SW 1271 (cell line): ENCODE measurements at places on chromosomes 7 and 10.

DNA sequence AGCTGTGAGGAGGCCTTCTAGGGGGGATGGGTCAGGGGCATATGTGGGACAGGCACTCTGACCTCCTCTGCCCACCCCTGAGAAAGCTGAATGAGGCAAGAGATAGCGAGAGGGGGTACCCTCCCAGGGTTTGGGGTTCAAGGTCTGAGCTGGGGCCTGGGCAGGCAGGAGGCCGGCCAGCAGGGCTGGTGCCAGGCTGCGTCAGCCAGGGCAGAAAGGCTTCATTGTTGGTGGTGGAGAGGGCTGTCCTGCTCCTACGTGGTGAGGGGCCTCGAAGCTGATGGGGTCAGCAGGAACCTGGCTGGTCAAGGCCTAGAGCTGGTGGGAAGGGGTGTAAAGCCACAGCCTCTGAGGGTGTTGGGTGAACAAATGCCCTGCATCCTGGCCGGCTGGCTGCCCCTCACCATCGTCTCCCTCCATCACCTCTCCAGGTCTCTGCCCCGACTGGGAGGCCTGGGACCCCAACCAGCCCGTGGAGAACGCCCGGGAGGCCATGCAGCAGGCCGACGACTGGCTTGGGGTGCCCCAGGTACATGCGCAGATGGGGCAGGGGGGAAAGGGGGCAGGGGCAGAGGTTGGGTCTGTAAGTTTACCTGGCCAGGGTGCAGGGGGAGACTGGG lies 6.6 kb downstream of the FLNC start:
- no peak for DNase-seq

- no peak for DNase-seq
These were observed 70.9 kb downstream of the MYL10 start for GRCh38 chr7:101557978-101558741.

GRCh38 chr7:12054830-12055229 lies 156.3 kb upstream of the TMEM106B start:
- DNase-seq, result no peak

DNA sequence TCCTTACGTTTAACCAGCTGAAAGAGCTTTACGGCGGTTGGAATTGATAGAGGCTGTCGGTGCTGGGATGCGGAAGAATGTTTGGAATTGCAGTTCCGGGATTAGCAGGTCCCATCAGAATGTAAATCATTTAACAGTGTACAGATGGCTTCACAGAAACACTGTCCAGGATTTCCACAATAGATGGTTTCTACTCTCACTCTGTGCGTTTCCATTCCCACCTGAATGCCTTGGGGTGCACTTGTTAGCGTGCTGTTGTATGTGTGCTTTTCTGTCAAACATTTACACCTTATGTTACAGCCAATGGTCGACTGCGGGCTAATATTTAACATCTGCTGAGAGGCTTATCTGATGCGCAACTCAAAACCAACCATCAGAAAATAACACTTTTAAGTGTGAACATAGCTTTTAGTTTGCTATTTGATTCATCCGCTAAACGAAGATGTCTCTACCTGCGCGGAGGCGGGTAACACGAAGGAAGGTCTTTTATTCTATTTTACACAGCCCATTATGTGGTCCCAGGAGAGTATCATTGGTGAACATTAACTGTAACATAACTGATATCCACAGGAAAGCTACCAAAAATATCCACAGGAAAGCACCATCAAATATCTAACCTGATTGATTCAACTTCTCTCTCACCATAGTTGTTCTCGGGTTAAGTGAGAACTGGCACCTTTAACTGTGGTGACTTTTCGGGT lies 179.0 kb downstream of the PRPF18 start:
- DNase-seq, result no peak

DNA sequence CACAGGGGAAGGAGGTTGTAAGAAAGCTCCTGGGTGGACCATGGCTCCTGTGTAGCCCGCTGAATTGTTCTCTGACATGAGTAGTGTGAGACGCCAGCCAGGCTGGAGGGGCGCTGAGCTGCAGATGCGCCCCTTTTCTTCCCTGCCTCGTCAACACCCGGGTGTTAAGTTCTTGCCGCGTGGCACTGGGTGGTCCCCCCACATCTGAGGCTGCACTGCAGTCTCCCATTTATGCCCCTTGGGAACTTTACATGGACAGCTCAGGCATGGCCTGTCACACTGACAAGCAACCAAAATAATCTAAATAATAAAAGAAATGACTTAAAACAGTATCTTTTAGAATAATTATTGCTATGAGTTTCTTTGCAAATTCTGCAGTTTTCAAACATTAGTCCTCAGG lies 34.6 kb upstream of the HSPA12A start:
- no peak for DNase-seq

GRCh38 chr7:158957921-158958491 lies 101.6 kb downstream of the DYNC2I1 start:
- no peak for DNase-seq

- DNase-seq, result no peak
These were observed 370.2 kb downstream of the PPP1R3A start for GRCh38 chr7:113548561-113548960.

GRCh38 chr10:79443338-79444198 lies 1.9 kb downstream of the ZCCHC24 start:
- DNase-seq, result no peak

DNA sequence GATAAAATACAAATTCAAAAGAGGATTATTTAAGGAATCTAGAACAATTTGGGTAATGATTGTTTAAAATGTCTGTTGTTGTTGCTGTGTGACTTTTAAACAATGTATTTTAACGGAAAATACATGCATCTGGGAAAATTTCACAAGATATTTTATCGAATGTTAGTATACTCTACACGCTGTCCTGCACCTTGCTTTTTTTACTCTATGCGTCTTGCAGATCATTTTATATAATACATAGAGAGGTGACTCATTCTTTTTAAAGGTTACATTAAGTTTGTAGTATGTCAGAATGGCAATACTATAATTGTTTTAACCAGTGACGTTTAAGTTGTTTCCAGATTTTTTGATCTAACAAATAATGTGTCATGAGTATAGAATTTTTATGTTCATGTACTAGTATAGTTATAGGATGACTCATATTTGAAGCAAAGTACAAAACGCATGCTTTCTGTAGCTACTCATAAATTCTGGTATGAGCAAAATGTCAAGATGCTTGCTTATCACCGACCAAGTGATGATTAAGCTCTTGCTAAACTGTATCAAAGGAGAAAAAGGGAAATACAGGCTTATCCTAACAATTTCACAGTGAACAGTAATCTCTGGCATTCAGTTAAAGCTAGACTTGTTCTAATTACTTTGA lies 4.9 kb downstream of the DKK1 start:
- peak; percentile 96 for DNase-seq

DNA sequence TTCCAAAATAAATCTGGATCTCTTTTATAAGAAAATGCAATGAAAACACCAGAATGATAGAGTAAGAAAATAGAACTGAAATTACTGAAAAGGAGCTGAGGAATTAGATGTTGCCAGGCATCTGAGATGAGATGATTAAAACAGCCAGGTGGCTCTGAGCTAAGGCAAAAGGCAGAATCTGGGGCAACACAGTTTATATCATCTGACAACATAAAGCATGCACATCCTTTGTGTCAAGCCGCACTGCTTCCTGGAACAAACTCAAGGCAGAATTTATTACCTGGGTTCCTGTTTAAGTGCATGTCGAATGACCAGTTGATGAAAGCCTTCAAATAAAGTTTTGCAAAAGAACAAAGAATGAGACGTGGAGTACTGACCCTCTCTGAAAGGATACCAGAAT lies 247.0 kb downstream of the SNX10 start:
- DNase-seq, result no peak

DNA sequence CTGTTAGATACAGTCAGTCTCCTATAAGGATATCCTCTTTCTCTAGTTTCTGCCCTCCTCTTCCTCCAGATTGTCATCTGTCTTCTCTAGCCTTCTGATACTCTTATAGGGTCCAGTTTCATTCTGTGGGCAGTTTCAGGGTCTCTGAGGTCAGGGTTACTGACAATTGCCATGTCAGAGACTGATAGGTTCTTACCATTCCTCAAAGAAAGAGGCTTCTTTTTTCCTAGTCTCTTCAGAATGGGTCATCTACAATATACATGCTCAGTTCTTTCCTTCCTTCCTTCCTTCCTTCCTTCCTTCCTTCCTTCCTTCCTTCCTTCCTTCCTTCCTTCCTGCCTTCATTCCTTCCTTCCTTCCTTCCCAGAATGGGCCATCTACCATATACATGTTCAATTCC lies 48.1 kb upstream of the TAS2R16 start:
- no peak for DNase-seq

- DNase-seq, result no peak
These were observed 167.8 kb upstream of the EEPD1 start for GRCh38 chr7:35985126-35985754.

DNA sequence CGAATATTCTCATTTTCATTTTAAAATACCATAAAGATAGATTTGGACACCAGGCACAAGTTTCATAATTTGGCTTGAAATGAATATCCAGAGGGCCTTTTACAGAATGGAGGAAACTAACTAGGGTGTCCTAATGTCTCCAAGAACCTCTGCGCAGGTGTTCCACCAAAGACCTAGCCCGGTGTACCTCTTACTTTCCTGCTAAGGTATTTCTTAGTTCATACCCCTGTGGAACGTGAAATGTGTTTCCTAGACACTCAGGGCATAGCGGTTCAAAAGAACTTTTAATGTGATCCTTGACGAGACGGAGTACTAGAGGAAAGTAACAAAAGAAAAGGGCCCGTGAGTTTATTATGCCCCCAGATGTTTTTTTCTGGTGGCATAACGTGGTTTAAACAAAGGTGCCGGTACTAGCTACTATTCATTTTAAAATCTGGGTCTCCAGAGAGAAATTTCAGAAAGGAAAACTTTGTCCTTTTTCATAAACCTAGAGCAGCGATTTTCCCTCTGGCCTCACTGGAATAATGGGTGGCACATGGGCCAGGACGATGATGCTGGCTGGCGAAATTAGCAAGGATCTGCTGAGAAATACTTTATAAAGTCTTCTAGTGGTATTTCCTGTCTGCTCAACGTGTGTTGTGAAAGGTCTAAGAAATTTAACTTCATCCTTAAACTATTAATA lies 1.4 kb downstream of the APBB1IP start:
- DNase-seq, result no peak

DNA sequence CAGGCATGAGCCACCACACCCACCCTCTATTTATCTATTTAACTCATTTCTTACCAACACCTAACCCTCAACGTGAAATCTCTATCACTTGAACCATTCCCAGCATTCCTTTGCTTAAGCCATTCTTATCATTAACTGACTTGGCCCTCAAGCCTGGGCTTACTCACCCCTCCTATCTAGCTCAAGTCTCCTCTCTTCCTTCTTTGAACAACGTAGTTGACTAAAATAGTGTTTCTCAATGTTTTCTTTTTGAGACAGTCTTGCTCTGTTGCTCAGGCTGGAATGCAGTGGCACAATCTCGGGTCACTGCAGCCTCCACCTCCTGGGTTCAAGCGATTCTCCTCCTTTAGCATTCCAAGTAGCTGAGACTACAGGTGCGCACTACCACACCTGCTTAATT lies 7.0 kb downstream of the ANXA7 start:
- no peak for DNase-seq

GRCh38 chr10:69449841-69450240 lies 1.4 kb upstream of the TSPAN15 start:
- peak; percentile 79 for DNase-seq

- DNase-seq, result peak; percentile 23
These were observed 653 bp upstream of the ADRB1 start for GRCh38 chr10:114042895-114043531.

- no peak for DNase-seq
These were observed 9.8 kb downstream of the RHBDD2 start for GRCh38 chr7:75888464-75889222.

- DNase-seq, result no peak
These were observed 19.7 kb downstream of the PWWP2B start for GRCh38 chr10:132416566-132417256.

- no peak for DNase-seq
These were observed 22.2 kb downstream of the MMS19 start for GRCh38 chr10:97475936-97476594.

DNA sequence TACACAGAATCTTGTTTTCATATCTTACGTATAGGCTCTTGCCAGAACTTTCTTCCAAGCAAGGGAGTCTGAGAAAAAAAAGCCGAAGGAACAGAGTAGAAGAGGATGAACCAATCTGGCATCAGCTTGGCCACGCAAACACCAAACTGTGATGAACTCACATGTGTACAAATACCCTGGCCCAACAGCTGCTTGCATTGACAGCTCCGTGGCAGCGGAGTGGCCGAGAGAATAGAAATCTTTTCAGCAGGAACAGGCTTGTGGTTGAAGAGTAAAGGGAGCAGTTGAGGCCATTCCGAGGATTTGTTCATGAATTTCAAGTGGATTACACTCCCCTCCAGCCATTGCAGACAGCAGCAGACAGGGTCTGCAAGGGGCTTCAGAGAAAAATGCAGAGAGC lies 173.8 kb upstream of the PLXNA4 start:
- no peak for DNase-seq

- DNase-seq, result no peak
These were observed 10.4 kb downstream of the ADAM8 start for GRCh38 chr10:133266056-133266795.

GRCh38 chr7:4939971-4940728 lies 18.8 kb downstream of the MMD2 start:
- DNase-seq, result no peak

DNA sequence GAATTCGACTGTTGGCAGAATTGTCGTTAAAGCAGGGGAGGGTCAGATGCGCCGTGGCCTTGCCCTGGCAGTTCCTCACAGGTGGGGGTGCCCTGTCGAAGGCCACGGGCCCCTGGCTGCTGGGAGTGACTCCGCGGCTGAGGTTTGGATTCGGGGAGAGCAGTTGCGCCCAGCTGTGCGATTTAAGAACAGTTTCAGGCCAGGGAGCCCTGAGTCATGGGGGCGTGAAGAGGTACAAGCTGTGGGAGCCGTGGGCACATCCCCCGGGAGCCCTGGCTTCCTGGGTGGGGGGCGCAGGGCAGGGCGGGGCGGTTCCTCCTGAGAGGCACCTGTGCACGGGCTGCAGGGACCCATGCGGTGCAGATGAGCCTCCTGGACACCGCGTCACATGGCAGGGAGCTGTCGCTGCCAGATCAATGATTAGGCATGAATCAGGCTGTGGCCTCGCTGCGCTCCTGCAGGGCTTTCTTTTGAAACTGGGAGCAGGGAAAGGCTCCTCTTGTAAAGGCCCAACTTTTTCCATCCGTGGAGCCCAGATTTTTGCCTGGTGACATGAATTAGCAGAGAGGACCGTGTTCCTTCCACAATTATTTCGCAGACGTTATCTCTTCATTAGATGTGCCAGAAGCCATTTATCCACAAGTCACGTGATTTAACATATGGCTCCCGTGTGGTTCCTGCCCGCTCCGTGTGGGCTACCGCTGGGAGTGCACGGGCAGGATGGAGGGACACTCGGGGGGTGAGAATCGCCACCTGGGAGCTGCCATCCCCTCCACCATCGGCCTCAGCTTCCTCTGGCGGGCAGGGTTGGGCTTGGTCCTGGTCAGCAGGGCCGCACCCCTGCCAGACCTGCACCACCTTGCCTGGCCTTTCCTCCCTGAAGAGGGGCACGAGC lies 918 bp downstream of the PWWP2B start:
- no peak for DNase-seq

DNA sequence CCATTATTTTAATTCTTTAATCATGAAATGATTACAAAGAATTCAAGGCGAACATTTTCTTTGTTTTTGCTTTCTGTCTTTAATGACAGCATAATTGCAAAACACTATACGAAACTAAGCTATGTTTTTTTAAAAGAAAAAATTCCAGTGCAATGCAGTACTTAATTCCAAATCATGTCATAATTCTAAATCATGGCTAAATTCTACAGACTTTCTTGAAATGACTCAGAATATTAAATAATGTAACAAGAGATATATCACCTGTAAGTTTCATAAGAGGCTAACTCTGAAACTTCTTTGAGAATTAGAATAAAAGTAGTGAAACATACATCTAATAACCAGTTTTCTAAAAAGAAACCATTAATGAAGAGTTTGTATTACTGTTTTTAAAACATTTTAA lies 671.6 kb downstream of the PARD3 start:
- DNase-seq, result no peak
